ENCODE measurements at places on chromosomes 16 and 17.

GRCh38 chr16:69323415-69323814 lies 7.0 kb downstream of the PDF start:
- no peak for DNase-seq

- DNase-seq: no peak
These were observed 78.8 kb downstream of the BRIP1 start for GRCh38 chr17:61784510-61784909.

DNA sequence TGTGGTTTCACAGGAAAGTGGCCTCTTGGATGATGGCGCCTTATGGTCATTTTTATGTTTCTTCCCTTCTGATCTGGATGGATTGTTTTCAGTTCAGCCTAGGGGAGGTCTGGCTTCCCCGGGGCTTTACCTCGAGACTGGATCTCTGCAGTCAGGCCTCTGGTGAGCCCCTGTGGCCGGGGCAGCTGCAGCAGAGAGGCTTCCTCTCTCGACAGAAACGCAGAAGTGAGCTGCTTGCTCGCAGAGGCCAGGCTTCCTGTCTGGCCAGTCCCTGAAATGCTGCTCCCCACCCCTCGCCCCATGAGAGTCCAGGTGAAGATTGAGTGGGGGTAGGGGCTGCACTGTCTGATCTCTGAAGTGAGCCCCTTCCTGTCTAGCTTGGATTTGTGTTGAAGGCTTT lies 44.0 kb downstream of the PLCG2 start:
- DNase-seq: no peak

- no peak for DNase-seq
These were observed 975 bp downstream of the CFAP20 start for GRCh38 chr16:58128181-58128631.

GRCh38 chr16:15509593-15510535 lies 75.5 kb downstream of the BMERB1 start:
- DNase-seq: no peak

GRCh38 chr17:42241871-42242270 lies 34.3 kb downstream of the STAT5B start:
- no peak for DNase-seq

- no peak for DNase-seq
These were observed 19.1 kb downstream of the ETV4 start for GRCh38 chr17:43526886-43527648.

DNA sequence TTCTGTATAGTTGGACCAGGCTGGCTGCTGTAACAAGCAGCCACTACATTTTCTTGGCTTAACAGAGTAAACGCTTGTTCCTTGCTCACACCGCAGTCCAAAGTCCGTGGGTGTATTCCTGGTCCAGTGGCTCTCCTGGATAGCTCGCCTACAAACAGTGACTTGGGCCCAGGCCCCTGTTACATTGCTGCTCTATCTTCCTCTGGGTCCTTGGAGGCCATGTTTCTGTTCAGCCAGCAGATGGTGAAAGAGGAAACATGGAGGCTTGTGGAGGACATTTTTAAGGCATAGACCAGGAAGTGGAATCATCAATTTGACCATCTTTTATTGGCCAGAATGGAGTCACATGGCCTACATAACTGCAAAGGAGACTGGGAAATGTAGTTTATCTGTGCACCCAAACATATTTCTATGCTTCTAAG lies 55.1 kb downstream of the ATP2C2 start:
- peak; percentile 50 for DNase-seq

- no peak for DNase-seq
These were observed 38.2 kb downstream of the GPRC5B start for GRCh38 chr16:19846436-19846835.

DNA sequence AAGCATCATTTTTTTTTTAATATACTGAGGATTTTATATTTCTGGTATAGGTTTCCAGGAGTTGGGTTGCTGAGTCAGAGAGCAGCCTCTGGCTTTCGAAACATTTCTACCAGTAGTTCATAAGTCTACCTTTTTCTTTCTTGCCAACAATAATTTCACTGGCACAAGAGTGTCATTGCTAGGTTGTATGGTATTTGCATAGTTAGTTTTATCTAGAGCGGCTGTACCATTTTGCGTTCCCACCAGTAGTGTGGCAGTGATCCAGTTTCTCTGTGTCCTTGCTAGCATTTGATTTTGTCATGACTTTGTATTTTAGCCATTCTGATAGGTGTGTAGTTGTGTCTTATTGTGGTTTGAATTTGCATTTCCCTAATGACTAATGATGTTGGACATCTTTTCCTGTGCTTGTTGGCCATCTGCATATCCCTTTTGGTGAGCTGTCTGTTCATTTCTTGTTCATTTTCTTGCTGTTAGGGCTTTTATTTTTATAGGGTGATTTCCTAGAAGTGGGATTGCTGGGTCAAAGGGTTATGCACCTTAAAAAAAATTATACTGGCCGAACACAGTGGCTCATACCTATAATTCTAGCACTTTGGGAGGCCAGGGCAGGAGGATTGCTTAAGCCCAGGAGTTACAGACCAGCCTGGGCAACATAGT lies 39.9 kb downstream of the SNX29 start:
- DNase-seq: no peak

GRCh38 chr17:30235386-30236296 lies at the start of gene SLC6A4:
SLC6A4 (minus strand) TSS chr17:30235697; CDS start chr17:30221958, 13,739 bp downstream.
- DNase-seq: no peak

DNA sequence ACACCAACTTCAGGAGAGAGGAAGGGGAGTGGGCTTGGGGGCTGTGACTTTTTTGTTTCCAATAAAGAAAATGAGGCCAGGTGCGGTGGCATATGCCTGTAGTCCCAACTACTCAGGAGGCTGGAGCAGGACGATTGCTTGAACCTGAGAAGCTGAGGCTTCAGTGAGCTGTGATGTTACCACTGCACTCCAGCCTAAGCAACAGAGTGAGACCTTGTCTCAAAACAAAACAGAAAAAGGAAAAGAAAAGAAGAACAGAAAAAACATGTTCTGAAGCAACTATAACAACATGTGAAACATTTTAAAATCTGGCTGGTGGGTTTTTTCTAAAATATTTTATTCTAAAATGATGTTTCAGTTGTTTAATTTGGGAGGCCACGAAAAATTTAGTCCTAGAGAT lies 554.0 kb upstream of the ZFHX3 start:
- no peak for DNase-seq

GRCh38 chr17:30840771-30841170 lies 9.0 kb downstream of the ATAD5 start:
- DNase-seq: no peak

DNA sequence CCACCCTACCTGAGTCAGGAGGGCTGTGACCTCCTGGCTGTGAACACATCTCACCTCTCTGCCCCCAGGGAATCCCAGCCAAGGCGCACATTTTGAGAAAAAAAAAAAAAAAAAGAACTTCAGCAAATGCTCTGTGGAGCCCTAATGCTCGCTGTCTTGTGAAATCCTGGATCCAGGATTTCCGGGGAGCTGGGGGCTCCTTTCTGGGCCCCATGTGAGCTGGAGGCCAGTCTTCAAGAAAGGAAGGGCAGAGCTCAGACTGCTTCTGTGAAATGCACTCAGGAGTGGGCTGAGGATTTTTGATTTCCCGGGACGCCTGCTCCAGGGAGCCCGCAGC lies 36.0 kb upstream of the EMP2 start:
- no peak for DNase-seq

DNA sequence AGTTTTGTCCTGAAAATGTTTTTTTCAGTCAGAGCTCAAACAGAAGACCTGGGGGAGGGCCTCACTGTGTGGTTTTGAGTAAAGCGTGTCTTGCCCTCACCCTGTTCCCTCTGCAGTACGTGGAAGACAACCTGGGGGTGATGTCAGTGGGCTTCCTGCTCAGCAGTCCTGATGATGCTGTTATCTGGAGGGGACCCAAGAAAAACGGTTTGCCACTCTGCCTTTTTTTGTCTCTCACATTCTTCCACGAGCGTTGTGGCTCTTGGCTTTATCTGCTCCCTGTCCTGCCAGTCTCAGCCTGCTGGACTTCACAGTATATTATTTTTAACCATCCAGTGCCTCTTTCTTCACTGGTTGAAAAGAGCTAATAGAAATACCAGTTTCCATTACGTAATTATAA lies 12.9 kb downstream of the NUBP1 start:
- DNase-seq: no peak

- DNase-seq: no peak
These were observed 598.4 kb upstream of the SOX9 start for GRCh38 chr17:71522383-71522782.

- no peak for DNase-seq
These were observed 95.1 kb downstream of the XYLT1 start for GRCh38 chr16:17375461-17376304.

- no peak for DNase-seq
These were observed 6.9 kb upstream of the LITAF start for GRCh38 chr16:11593581-11593980.

- DNase-seq: no peak
These were observed 22.9 kb upstream of the PSMC5 start for GRCh38 chr17:63804328-63804727.

DNA sequence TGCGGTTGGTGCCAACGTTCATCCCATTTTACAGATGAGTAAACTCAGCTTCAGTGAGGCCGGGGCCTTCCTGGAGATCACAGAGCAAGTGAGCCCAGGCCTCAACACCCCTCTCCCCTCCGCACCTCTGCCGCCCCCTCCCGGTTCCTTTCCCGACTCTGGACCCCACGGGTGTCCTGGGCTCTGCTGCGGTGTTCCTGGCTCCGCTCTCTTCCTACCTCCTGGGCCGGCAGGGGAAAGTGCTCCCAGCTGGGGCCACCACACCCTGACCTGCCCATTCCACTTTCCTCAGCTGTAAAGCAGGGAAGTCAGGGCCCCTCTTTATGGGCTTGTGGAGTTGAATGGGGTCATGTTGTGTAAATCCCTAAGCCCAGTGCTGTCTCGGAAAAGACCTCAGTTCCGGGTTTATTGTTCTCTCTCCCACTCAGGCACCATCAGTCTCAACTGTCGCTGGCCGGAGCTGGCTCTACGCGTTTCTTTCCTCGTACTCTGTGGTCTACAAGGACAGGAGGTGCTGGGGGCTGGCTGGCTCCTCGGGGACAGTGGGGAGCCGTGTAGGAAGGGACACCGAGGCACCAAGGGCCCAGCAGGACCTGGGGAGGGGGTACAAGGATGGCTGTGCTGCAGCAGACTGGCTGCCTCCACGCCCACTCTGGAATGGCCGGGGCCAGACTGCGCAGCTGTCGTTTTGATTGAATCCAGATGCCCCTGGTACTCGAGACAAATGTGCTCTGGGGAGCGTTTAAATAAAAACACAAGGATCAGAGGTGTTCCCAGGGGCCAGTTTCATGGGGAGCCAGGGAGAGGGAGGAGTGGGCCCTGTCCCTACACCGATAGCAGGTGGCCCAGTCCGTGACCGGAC lies 21.7 kb upstream of the ACSF3 start:
- no peak for DNase-seq

DNA sequence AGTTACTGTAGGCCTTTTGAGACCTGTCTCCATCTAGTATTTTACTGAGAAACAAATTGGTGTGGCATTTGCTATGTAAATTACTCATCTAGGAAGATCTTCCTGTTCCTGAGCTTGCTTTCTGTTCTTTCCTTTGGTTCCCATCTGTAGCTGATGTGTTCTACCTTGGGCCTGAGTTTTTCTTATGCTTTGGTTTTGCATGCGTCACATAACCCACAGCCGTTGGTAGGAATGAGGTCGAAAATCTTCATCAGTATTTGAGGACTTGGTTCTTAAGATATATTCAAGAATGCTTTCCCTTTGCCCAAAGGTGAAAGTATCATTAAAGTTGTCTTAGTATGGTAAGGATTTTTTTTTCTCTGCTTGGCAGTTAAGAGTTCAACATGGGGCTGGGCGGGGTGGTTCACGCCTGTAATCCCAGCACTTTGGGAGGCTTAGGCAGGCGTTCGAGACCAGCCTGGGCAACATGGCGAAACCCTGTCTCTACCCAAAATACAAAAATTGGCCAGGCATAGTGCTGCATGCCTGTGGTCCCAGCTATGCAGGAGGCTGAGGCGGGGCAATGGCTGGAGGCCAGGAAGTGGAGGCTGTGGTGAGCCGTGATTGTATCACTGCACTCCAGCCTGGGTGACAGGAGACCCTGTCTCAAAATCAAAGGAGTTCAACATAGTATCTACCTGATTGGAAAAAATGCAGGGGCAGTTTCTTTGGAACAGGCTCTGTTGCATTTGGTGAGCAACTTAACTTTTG lies 28.8 kb downstream of the IST1 start:
- DNase-seq: no peak

DNA sequence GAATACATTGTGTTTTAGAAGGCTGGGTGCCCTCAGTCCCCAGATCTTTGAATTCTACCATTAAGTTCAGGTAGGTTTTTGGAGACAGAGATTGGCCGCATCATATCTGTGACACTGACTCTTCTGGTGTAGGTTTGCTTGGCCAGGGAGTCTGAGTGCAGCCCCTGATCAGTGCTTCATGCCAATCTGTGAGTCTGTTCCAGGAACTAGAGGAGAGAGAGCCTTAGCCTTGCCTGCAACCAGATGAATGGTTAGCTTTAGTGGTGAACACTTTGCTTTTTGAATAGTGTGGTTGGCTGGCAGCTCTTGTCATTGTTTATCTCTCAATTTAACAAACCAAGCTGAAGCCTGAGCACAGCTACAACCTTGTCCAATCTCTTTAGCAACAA lies 87.8 kb downstream of the PLXDC1 start:
- DNase-seq: no peak

- DNase-seq: no peak
These were observed 51.3 kb upstream of the TAC4 start for GRCh38 chr17:49899191-49899485.

- no peak for DNase-seq
These were observed 1.8 kb downstream of the KNOP1 start for GRCh38 chr16:19716183-19716582.

DNA sequence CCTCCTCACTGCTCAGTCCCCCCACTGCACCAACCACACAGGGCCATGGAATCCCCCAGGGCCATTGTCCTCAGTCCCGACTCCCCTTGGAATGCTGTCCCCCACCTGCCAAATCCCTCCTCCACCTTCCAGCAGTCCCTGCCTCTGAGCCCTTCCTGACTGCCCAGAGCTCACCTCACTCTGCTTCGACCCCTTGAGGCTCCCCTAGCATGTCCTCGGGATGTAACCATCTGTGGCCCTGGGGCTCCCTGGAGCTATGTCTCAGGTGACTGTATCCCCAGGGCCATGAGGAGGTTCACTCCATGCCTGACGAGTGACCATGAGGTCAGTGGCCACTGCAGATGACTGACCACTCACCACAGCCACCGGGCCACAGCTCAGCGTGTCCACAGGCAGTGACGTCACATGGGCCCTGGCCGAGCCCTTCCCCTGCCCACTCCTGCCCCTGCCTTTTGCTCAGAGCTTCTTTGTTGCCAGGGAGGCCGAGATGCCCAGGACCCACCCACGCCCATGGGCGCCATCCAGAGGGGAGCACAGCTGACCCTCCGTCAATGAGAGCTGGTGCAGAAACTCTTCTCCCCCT lies 7.7 kb upstream of the PIEZO1 start:
- no peak for DNase-seq

DNA sequence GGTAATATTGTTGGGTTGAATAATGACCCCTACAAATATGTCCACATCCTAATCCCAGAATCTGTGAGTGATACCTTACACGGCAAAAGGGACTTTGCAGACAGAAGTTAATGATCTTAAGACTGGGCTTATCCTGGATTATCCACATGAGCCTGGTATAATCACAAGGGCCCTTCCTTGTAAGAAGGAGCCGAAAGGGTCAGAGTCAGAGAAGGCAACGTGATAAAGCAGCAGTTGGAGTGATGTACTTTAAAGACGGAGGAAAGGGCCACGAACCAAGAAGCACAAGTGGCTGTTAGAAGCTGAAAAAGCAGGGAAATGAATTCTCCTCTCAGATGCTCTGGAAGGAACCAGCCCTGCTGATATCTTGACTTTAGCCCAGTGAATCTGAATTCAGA lies 137.8 kb downstream of the UTP18 start:
- DNase-seq: no peak

GRCh38 chr16:67969254-67970039 lies 1.0 kb upstream of the SLC12A4 start:
- no peak for DNase-seq

GRCh38 chr16:19210968-19211367 lies 42.9 kb downstream of the SYT17 start:
- DNase-seq: no peak

All from H54 (cell line).